ENCODE measurements at places on chromosomes 4 and X.

DNA sequence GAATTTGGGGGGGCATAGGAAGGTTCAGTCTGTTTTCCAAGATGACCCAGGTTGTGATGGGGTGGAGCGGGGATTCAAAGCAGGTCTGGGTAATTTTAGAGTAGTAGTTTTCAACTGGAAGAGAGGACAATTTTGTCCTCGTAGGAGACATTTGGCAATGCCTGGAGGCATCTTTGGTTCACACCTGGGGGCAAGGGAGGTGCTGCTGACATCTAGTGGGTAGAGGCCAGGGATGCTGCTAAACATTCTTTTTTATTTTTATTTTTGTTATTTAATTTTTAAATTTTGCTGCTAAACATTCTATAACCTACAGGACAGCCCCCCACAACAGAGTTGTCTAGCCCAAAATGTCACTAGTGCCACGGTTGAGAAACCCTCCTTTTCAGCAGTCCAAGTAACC, 1.9 kb downstream of the RAB9A start:
- no peak for DNase-seq

- DNase-seq, result no peak
These were observed 111.4 kb downstream of the TSPAN5 start for GRCh38 chr4:98546910-98547594.

- DNase-seq, result no peak
These were observed 93.2 kb upstream of the MAPK10 start for GRCh38 chr4:86452924-86453531.

DNA sequence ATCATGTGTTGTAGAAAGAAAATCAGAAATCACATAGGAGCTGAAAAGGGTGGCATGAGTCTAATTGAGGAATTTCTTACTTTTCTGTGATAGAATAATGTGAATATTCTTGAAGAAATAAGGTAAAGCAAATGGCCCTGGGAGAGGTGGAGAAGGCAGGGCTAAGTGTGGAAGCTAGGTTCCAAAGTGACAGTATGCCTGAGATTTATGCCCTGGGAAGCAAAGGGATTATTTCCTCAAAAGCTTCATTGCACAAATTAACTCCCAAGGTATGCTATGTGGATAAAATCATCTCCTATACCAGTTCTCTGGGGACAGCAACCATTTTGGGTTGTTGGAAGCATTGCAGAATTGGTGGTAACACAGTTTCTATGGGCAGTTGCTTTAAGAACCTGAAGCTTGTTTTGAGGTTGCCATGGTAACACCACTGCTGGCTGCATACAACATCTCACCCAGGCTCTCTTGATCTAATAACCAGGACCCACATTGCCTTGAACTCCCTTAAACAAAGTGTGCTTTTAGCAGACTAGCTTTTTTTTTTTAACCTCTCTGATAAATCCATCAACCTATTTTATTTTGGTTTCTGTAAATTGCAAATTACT, 21.0 kb downstream of the MAOA start:
- DNase-seq, result no peak

All from GM06990 (cell line).